K562 (cell line): ENCODE measurements at places on chromosomes 1 and 21. TPM values are rescaled to one million over a fixed set of nuclear protein-coding genes. Genes with fewer than 3 reads are reported as not detected.

DNA sequence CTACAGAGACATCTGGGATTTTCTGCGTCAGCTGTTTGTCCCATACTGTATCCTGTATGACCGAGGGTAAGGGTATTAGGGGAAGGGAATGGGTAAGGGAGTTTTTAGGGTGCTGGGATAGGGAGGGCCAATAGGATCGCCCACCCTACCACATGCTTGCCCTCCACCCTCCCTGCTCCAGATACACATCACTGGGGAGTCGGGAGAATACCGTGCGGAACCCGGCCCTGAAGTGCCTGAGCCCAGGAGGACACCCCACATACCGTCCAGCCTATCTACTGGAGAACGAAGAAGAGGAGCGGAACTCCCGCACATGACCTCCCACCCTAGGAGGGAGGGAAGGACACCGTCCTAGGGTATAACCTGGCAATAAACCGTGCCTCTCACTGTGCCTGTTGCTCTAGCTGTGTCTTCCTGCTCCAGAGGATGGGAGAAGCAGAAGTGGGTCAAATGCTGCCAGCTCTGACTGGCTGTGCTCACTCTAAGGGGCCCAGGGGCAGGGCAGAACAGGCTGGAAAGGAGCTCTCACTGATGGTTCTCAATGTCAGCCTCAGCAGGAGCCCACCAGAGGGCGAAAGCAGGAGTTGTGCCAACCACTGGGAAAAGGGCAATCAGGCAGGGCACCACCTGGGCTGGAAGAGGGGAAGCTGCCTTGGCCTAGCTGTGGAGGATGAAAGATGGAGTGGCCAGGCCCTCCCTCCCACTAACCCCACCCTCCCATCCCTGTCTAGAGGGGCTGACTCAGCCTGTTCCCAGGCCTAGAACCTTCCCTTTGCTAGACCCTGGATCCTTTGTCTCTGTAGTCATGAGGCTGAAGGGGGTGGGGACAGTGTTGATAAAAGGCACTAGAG is 440 bp upstream of the LENEP start:
- DNase-seq, result peak; percentile 78
- peak overlapping the region; percentile 73; the same call in 2 of the 3 replicates for H3K27ac ChIP-seq
- no peaks in the 10 kb centered on the region for H3K27me3 ChIP-seq
- H3K4me1 ChIP-seq, result peaks cover 40% of the 10 kb centered on the region
- peaks cover 36% of the 10 kb centered on the region for H3K36me3 ChIP-seq

- no peak overlapping the region for H3K27ac ChIP-seq
- H3K4me3 ChIP-seq, result no peak overlapping the region
- DNase-seq, result no peak
- peaks cover 100% of the 10 kb centered on the region for H3K36me3 ChIP-seq
- no peaks in the 10 kb centered on the region for H3K27me3 ChIP-seq
- no peaks in the 10 kb centered on the region for H3K4me1 ChIP-seq
Measured at GRCh38 chr1:226372885-226373284, 35.0 kb downstream of the PARP1 start.

GRCh38 chr1:180186831-180187230 is 32.2 kb downstream of the QSOX1 start:
- DNase-seq, result no peak
- H3K27me3 ChIP-seq, result no peaks in the 10 kb centered on the region
- H3K27ac ChIP-seq, result no peak overlapping the region
- no peak overlapping the region for H3K4me3 ChIP-seq
- peaks cover 3% of the 10 kb centered on the region; the same call in 2 of the 3 replicates for H3K36me3 ChIP-seq

DNA sequence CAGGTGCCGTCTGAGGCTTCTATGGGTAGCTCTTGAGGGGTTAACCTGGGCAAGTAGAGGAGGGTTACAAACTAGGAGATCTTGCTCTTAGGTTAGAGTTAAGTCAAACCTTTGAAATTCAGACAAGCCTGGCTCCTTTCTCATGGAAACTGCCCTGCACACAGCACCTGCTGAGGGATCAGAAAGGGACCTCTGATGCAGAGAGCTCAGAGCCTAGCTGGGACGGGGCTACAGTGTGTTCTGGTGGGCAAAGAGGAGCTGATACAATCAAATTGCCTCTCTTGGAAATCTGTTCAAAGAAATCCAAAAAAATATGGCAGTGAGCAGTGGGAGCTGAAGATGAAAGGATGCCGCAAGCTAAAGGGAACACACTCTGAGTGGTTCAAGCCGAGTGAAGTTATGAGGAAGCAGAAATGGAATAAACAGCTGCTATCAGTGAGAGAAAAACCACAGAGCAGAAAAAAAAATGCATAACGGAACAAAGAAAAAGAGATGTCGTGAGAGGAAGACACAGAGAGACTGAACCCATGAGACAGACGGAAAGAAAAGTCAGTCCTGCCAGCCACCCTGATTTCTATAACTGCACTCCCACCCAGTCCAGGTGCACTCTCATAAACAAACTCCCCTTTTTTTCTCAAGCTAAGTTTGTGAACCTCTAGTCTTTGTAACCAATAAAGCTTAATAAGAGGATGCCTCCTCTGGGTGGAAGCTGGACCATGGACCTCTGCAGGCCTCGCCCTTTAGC is 26.6 kb downstream of the PAFAH2 start:
- no peak for DNase-seq
- no peaks in the 10 kb centered on the region for H3K4me1 ChIP-seq
- no peak overlapping the region for H3K27ac ChIP-seq
- H3K27me3 ChIP-seq, result no peaks in the 10 kb centered on the region
- H3K36me3 ChIP-seq, result peaks cover 21% of the 10 kb centered on the region
- H3K4me3 ChIP-seq, result no peak overlapping the region

DNA sequence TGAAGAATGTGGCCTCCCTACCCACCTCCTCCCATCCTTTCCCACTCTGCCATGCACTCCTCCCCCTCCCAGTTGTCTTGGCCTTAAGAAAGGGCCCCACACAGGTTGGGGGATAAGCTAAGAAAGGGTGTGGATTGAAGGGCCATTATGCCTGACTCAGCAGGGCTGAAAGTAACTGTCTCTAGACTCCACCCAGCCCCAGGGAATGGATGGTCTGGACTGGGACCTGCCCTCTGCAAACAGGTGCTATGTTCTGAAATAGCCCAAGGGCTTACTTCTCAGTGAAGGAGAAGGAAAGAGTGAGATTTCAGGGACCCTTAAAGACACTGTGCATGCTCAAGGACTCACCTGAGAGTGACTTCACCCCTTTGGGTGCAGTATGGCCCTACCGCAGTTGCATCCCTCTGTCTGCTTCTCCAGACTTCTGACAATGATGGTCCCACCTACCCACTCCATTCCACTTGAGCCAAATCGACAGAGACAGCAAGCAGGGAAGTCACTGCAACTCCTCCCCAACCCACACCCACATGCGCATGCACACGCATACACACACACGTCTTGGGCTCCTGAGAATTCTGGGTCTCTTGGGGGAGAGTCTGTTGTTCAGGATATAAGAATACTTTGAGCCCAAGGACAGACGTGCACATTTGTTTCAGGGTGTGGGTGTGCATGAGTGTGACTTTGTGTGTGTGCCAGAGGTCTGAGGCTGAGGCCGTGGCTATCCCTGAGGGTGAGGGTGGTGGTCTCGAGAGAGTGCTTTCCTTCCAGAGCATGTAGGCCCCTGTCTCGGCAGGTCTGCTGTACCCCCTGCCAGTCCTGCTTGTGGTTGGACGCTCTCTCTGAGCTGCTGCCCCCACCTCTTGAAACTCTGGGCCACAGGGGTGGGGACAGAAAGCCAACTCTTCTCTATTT is 231.9 kb downstream of the PTPRU start:
- H3K4me3 ChIP-seq, result no peak overlapping the region
- no peak for DNase-seq
- H3K4me1 ChIP-seq, result no peaks in the 10 kb centered on the region
- H3K27ac ChIP-seq, result no peak overlapping the region
- H3K36me3 ChIP-seq, result no peaks in the 10 kb centered on the region

DNA sequence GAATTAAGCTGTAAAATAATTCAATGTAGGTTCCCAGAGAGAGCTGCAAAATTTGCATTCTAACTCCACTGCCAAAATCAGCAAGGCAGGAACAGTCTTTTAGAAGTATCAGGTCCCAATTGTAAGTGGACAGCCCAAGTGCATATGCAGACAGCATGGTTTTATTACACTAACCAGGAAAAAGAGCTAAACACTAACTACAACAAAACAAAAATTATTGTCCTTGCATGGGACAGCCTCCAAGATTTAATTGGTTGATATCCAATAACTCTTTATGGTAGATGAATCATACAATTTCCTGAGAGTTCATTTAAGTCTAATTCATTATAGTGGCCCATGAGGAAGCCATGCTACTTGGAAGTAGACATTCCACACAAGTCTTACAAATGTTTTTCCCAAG is 154.3 kb upstream of the ZNF648 start:
- H3K4me1 ChIP-seq, result no peaks in the 10 kb centered on the region; the same call in 1 of the 2 replicates
- no peak overlapping the region for H3K27ac ChIP-seq
- H3K27me3 ChIP-seq, result no peaks in the 10 kb centered on the region
- no peak for DNase-seq
- H3K36me3 ChIP-seq, result no peaks in the 10 kb centered on the region
- no peak overlapping the region for H3K4me3 ChIP-seq

Gene PLEKHA6
- 0.29 and 0.33 TPM in 2 replicates for total RNA-seq

Gene RASAL2
- 1.0 and 1.3 TPM in 2 replicates for total RNA-seq

Gene SIM2
- 0.11 TPM in 2 replicates for total RNA-seq

Gene IGSF21
- not detected in 2 replicates for total RNA-seq
